ENCODE measurements at places on chromosomes 12 and 14.
A peak's percentile ranks its signal among the peaks of the same experiment; 100 is the strongest.

DNA sequence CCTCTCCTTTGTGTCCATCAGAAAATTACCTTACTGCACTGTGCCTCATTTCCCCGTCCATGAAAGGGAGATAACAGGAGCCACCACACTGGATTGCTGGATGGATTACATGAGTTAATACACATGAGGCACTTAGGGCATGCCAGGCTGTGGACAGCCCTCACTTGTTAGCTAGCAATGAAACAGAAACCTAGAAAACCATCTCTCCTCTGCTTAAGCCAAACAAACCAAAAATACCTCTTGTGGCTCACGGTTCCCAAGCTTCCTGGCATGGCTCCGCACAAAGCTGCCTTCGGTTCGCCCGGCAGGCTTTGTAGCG, 660 bp upstream of the HCFC2 start:
- DNase-seq: no peak

GRCh38 chr14:63650256-63650952, 8.7 kb upstream of the WDR89 start:
- peak; percentile 34 for DNase-seq

DNA sequence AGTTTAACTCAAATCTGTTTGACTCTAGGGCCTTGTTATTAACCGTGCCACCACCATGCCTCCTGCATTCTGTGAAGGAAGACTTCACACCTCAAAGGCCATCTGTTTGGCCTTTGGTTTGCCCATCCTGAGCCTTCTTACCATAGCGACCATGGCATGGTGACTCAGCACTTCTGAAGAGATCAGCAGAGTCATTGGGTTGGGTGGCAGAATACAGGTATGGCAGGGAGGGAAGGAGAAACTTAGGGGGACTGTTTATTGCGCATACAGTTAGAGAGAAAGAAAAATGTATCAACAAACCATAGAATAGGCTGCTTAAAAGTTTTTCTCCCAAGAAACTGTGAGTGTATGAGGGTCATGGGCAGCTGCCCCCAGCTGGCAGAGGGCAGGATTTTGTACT, 49.2 kb downstream of the DAD1 start:
- no peak for DNase-seq

GRCh38 chr14:65958664-65959562, 527.3 kb upstream of the CCDC196 start:
- no peak for DNase-seq

GRCh38 chr14:82667501-82667900, 1133.8 kb upstream of the SEL1L start:
- DNase-seq: no peak

GRCh38 chr12:49979791-49980190, 7.0 kb downstream of the AQP6 start:
- DNase-seq: no peak

DNA sequence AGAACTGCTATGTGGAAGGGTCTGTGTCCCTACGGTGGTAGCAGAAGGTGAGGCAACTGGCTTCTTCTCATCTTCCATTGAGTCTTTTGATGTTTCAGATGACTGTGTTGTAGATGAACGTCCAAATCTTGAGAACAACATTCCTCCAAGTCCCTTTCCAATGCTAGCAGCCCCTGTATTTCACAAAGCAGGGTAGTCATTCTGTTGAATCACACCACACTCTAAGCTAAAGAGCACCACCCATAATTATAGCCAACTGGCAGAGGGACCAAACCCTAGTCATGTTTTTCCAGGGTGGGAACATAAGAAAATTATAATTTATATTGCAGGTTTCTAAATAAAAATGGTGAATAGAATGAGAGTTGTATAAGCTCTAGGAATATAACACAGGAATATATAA, 98.7 kb downstream of the DDHD1 start:
- DNase-seq: no peak

DNA sequence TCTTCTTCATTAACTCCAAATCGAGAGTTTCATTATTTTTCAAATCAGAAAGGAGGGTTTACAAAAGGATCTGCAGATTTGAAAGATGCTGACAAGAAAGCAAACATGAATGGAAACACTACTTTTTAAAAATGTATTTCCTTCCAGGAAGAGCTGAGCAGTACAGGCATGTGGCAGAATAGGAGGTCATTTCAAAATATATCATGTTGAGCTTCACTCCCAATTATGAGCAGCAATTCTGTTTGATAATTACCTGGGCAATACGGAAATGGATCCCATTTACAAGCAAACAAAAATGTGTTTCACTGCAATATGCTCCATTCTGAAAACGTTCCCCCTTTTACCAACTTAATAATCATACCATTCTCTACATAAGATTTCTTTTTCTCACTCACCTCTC, 147.7 kb upstream of the BCL2L14 start:
- DNase-seq: no peak

DNA sequence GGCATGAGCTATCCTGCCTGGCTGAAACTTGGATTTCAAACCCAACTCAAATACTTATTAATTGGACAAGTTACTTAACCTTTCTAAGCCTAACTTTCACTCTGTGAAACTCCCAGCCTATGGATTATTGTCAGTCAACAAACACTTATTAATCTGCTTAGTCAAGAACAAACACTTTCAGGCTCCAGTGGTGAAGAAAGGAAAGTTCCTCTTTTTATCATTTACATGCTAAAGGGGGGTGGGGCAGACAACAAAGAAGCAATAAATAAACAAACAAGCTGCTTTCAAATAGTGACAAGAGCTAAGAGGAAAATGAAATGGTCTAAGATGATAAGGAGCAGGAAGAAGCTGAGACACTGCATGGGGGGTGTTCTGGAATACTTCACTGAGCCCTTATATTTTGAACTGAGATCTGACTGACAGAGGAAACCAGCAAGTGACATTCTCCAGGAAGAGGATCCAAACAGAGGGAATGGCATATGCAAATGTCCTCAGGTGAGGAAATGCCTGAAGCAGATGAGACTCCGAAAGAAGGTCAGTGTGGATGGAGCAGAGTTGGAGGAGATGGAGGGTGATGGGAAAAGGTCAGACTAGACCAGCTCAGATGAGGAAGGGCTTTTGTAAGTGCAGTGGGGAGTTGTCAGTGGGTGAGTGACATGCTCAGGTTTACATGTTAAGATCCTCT, 259.6 kb downstream of the ITPR2 start:
- no peak for DNase-seq

- no peak for DNase-seq
These were observed 97.8 kb downstream of the PRKCH start for GRCh38 chr14:61419201-61419600.

- DNase-seq: no peak
These were observed 357.2 kb upstream of the RPL10L start for GRCh38 chr14:47008732-47009131.

DNA sequence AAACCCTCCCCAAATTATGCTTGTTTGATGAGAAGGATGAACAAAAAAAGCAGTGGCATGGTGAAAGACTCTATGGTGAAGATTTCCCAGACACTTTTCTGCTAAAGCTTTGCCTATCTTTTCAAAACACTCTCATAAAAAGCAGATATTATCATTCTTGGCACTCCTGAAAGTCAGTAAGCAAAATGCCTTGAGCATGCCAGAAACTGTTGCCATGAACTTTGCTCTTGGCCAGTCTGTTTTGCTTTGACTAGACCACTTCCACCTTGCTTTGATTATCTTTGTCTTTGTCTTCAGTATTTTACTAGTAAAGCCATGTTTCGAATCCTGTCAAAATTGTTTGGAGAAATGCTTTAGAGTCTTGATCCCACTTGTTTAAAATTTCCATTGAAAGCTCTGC, 110.4 kb downstream of the CNTN1 start:
- no peak for DNase-seq

DNA sequence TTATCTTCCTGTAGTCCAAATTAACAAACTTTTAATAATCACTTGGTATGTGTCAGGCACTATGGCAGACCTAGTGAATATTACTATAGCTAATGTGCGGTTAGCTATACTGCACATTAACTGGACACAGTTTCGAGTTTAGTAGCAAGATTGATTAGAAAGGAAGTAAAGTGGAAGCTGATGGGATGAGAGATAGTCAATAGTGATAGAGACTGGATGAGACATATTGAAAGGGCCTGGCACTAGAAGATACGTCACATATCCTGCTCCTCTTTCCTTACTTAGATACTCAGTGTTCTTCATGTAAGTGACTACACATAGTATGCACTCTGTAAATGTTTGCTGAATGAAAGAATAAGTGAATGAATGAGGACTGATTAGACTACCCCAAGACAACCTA, 5.5 kb downstream of the TBK1 start:
- DNase-seq: no peak

DNA sequence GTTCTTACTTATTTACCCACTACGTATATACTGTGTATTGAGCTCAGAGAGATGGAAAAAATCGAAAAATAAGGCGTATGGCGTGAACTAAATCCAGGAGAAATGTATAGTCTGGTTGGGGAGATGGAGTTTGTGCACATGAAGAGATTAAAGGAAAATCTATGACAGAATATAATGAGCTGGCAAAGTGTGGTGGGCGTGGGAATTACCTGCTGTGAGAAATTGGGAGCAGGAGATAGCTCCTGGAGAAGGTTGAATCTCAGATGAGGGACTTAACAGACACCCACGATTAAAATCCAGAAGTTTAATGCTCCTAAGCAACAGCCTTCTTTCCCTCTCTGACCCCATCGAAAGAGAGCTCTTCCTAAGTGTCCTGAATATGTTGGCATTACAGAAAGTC, 224.2 kb upstream of the FKBP4 start:
- no peak for DNase-seq

DNA sequence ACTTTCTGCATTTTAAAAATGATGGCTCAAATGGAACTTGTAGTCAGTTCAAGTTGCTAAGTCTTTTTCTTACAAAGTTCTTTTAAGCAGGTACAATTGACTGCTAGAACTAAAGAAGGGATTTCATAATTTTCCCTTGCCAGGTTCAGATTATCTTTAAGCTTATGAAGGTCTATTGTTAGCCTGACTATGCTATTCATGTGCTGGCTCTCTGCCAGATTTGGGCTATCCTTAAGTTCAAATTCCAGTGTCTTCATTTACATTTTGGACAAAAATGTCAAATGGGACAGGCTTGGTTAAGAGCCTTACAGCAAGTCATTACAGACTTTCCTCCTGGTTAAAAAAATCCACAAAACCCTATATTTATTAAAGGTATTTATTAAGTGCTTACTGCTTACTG, 42.3 kb downstream of the INSM2 start:
- no peak for DNase-seq

DNA sequence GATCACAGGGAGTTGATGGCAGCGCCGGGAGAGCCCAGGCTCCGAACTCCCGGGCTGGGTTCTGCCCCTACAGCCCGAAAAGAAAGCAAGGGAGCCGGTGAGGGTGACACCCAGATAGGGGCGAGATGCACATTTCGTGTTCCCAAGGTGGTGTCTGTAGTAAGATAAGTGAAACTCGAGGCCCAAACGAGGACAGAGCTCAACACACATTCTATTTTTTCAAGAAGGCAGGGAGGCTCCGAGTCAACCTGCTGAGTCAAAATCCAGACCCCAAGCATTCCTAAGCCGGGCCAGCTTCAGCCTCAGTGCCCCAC, 24.2 kb upstream of the YY1 start:
- DNase-seq: no peak

GRCh38 chr12:26297396-26298070, 102.2 kb downstream of the SSPN start:
- DNase-seq: no peak

GRCh38 chr14:102857444-102857843, 65.0 kb upstream of the AMN start:
- no peak for DNase-seq

GRCh38 chr12:87847147-87847546, 182.1 kb downstream of the C12orf50 start:
- DNase-seq: no peak

Measured in activated CD4-positive, alpha-beta T cell treated with anti-CD3 and anti-CD28 coated beads, Interleukin-2, amount 50 U/mL, for 4 hours (primary cell).